Mesenteric fat pad (tissue), 1 donor: ENCODE measurements at places on chromosomes 2 and 18.

DNA sequence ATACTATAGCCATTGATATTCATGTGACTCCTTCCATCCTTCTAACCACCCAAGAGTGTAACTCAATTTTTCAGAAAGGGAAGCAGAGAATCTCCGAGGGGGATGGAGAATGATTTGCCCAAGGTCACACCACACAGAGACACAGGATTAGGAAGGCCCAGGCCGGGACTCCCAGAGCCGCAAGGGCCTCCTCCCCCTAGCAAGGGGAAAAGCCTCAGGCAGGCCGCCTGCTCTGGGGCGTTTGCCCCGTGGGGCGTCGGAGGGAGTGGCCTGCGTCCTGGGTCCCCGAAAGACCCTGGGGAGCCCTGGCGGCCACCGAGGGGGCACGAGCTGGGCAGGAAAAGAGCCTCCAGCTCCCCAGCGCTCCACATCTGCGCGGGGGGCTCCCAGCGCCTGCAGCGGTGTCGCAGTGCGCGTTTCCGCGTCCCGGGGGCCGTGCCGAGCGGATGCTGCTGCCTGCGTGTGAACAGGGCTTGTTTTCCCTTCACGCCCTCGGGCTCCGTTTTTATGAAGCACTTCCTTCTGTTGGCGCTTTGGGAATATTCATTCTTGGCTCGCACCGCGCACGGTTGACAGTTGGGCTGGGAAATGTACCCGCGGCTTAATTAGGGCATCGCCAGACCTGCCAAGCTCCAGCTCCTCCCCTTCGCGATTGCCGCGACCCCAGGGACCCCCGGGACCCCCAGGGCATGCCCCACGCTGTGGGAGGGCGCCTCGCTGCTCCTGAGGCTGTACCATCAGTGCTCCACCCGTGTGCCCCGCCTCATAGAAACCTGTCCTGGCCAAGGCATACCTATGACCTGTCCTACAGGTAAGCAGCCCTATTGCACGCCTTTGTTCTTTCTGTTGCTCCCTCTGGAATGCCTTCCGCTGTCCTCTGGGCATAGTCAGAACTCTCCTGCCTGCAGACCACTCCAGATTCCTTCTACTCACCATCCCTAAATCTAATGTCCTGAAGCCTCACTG is 158.9 kb upstream of the GLI2 start:
- no peak for DNase-seq

GRCh38 chr2:38968021-38968420 is 78.3 kb downstream of the ARHGEF33 start:
- no peak for DNase-seq

DNA sequence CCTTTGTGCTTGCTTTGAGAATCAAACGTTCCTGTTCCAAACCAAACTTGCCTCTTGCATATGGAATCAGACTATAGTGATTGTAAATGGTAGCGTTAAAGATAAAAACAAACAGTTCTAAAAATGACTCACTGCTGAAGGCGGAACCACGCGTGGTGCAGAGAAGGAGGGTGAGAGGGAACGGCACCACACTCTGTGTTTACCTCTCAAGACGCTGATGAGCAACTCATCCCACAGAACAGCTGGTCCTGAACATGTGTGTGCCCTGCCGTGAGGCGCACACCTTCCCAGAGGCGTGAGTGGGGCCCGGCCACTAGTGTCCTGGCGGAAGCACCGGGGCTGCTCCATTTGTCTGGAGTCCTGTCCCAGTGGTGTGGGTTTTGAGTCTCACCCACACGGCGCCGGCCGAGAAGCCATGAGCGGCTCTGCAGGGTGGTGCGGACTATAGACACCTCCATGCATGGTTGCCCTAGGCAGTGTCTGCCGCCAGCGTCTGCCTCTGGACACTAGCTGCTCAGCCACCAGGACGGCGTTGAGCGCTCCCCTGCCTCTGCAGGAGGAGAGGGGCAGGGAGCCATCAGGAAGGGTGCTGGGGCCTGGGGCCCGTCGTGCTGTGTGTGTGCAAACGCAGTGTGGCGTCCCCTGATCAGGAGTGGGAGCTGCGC is 52.1 kb downstream of the NFATC1 start:
- no peak for DNase-seq

DNA sequence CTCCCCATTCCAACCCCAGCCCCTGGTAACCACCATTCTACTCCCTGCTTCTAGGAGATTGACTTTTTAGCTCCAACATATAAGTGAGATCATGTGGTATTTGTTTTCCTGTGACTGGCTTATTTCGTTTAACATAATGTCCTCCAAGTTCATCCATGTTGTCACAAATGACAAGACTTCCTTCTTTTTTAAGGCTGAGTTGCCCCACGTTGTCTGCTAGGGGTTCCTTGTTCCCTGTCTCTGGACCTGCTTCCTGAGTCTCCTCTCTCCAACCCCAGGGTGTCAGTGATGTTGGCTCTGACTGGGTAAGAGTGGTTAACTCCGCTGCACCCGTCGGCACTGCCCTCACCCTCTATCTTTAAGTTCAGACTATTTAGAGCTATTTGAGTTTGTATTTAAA is 175.2 kb downstream of the SH3RF3 start:
- DNase-seq, result no peak

GRCh38 chr2:3624059-3624794 is 29.3 kb downstream of the COLEC11 start:
- peak; percentile 41 for DNase-seq

GRCh38 chr2:105607920-105608504 is 136.7 kb upstream of the NCK2 start:
- DNase-seq, result no peak
